CD8-positive, alpha-beta T cell (primary cell): ENCODE measurements at places on chromosomes 2 and 18. TPM values are rescaled to one million over a fixed set of nuclear protein-coding genes. Genes with fewer than 3 reads are reported as not detected.

Gene ANKRD30B
- total RNA-seq = not detected

Gene ARL4C
- 484 TPM for total RNA-seq

Gene KLHL30
- not detected for total RNA-seq

Gene GKN1
- not detected for total RNA-seq

Gene GPAT2
- total RNA-seq = 0.98 TPM

Gene CRYGD
- total RNA-seq = not detected

Gene SNED1
- 32.4 TPM for total RNA-seq

Gene ALLC
- not detected for total RNA-seq

Gene RAX
- not detected for total RNA-seq

Gene BMP10
- total RNA-seq = not detected

Gene ADRA2B
- 2.0 TPM for total RNA-seq

Gene METTL8
- total RNA-seq = 7.7 TPM

Gene G6PC2
- total RNA-seq = not detected

Gene PKP4
- total RNA-seq = 5.7 TPM

Gene HOXD8
- total RNA-seq = not detected

Gene BARD1
- 4.0 TPM for total RNA-seq

Gene NHEJ1
- 8.1 TPM for total RNA-seq

DNA sequence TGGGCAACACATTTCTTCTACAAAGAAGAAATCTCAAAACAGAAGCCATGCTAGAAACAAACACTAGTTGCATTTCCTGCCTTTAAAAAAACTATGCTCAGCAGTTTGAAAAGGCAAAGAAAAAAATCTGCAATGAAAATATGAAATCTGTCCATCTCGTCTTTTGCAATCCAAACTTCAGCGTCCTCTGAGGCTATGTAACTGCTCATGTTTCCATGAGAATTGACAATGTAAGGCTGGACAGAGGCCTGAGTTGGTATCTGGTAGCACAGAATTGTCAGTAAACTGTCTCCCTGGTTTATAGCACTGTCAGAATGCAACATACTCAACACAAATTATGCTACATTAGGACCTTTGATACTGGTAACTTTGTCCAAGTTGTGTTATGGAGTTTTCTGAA lies 429.9 kb downstream of the ARHGAP15 start:
- DNase-seq = no peak

GRCh38 chr2:222440673-222441422 lies 16.5 kb downstream of the SGPP2 start:
- no peak for DNase-seq

GRCh38 chr2:73297151-73297559 lies 3.8 kb upstream of the EGR4 start:
- no peak for DNase-seq

GRCh38 chr2:84847326-84848050 lies 33.4 kb downstream of the TRABD2A start:
- no peak for DNase-seq

GRCh38 chr2:85785027-85785822 lies 31.4 kb downstream of the ATOH8 start:
- no peak for DNase-seq

DNA sequence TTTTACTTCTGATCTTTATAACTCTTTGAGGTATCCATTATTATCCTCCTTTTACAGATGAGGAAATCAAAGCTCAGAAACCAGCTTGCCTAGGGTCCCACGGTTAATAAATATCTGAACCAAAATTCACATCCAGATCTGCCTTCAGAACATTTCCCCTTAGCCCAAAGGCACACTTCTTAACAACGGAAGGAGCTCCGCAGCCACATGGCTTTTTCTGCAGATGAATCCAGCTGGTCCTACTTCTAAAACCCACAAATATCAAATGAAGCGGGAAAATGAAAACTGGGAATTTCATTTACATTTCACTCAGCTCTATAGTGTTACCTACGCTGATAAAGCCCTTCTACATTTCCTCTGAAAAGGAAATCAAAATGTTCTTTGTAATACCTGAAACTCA lies 357.0 kb upstream of the ID2 start:
- DNase-seq = no peak

DNA sequence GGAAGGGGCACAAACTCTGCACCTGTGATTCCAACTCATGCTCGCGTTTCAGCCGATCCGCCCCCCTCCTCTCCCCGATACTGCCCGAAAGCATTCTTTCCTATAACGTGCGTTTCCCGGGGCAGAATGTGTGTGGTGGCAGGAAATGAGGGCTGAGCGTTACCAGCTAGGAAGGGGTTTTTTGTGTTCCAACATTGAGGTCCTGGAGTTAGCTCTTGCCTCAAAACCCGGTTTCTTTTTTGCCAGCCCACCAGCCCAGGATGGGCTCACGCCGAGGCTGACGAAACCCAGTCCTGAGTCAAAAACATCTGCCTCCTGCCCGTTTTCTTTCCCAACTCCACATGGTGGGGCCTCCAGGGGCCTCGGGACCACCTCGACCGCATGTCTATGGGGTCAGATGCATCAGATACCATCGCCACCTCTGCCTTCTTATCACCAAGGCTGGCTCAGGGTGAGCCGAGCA lies 113.7 kb upstream of the COPS8 start:
- DNase-seq = no peak

DNA sequence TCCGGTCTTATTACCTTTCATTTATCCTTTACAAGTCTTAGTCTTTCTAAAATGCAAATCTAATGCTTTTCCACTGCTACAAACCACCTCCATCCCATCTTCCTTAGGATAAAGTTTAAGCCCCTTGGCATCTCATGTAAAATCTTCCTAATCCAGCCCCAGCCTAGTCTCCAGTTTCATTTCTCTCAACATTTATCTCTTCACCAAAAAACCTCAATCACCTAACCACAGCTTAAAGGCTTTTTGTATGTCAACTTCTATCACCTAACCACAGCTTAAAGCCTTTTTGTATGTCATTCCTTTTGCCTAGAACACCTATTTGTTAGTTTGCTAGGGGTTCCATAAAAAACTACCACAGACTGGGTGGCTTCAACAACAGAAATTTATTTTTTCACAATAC lies 4.2 kb downstream of the TRAK2 start:
- DNase-seq = no peak

- no peak for DNase-seq
These were observed 77.4 kb downstream of the ABCA12 start for GRCh38 chr2:215060861-215061536.

DNA sequence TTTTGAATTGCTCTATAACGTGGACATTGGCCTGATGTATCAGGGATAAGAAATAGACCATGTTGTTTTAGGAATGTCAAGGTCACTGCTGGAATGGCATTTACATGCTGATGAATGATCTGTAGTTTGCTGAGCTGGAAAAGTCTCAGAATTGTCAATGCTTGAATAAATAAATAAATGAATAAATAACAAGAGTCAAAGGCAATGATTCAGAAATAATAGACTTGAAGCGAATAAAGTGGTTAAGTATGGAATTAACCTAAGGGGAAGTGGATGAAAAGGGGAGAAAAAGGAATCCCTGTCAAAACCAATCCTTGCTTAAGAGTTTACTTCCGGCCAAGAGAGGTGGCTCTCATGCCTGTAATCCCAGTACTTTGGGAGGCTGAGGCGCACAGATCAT lies 1620.0 kb downstream of the SUCLG1 start:
- no peak for DNase-seq

DNA sequence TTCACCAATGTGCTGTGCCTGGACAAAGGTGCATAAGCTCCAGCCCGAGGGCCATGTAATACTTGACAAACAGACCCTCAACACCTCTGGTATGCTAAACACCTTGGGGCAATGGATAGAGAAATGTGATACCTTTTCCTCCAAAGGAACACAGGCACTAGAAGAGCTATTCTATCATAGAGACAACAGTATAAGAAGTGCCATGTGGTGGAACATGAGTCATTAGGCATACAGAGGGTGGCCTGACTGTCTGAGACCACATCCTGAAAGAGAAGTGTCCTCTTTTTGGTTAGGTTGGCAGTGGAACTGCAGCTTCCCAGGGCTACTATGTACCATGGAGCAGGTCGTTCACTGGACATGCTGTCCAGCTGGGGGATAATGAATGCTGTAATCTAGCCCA lies 153.9 kb downstream of the INSIG2 start:
- no peak for DNase-seq

DNA sequence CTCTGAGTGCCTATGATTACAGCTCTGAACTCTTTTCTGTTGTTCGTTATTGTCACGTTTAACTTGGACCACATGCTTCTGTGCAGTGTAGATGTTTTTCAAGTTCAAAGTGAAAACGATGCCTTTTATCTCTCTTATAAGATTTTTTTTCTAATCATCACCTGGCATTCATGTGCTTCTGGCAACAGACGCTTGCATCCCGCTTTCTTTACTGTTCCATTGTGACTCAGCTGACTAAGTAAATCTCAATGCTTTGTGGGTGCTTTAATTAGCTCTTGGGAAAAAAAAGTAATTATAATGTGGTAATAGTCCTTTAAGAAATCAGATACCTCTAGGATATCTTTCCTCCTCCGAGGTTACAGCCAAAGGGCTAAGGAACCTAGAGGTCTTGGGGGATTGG lies 31.2 kb upstream of the RMP24 start:
- no peak for DNase-seq

GRCh38 chr2:181724662-181725061 lies 44.3 kb upstream of the NEUROD1 start:
- no peak for DNase-seq

GRCh38 chr2:10504370-10504993 lies 56.4 kb upstream of the ODC1 start:
- DNase-seq = no peak

DNA sequence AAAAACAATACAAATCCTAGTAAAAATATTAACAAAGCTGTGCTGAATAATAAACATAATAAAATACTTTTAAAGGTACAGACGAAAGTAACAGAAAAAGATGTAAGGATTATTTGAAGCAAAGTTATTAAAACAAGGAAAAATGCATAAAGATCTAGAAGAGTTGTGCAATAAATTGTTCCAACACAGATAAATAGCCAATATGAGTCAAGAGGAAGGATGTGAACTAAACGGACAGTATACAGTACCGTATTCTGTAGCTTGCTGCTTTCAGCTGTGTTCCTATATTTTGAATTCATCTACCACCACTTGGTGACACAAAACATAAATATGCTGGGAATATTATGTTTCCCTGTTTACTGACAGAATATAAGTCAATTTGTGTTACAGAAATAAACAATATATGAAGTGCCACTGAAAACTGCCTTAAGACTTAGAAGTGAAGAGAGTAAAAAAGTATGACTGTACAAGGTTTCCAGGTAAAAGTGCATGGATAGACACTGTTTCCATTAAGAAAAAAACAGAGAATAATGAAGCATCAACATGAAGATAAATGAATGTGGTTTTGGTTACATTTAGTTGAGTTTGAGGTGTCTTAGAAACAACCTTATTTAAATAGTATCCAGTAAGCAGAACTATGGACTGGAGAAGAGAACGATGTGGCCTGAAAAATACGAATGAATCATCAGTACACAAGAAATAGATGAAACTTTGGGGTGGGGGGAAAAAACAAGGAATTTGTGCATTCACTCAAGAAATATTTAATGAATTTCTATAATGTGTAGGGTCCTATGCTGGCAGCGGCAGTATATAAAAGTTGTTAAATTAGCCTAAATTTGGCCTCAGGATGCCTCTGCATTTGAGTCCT lies 13.1 kb downstream of the PPP3R1 start:
- no peak for DNase-seq

- DNase-seq = no peak
These were observed 24.4 kb upstream of the RAB12 start for GRCh38 chr18:8584798-8585197.

GRCh38 chr2:120798567-120799247 lies 63.0 kb downstream of the GLI2 start:
- no peak for DNase-seq

- DNase-seq = no peak
These were observed 34.1 kb upstream of the CTAGE1 start for GRCh38 chr18:22451796-22452195.

DNA sequence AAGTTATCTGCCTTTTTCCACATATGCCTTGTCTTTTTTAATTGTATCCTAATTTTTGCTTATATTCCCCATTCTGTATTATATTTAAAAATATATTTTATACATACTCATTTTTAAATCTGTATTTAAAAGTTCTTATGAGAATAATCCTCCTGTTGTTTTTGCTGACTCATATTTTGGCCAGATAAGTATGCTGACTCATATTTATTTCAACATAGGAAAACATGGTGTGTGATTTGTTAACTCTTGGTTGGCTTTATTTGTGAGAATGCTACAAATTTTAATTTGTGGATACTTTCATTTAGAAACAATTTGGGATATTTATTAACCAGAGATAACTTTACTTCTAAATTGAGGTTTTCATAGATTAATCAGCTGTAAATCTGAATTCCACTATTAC lies 587.7 kb downstream of the CPS1 start:
- DNase-seq = no peak

GRCh38 chr2:228268301-228268700 lies 86.8 kb upstream of the SPHKAP start:
- DNase-seq = no peak

DNA sequence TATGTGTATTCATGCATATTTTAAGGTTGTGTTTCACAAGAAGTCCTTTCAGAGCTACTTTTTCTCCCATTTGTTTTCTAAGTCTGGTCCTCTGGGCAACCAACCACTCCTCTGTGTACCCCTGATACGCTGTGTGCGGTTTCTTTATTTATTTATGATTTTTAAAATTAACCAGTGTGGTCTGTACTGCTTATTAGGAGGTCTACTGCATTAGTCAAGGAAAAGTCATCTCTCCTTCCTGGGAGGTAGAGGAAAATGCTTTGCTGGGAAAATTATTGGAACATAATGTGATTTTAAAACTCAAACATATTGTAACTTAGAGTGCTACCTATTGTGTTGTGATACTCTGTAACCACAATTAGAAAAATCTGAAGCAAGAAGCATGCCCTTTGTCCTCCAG lies 1404.3 kb downstream of the SUCLG1 start:
- no peak for DNase-seq

GRCh38 chr18:57687970-57688369 lies 66.3 kb upstream of the NARS1 start:
- no peak for DNase-seq

DNA sequence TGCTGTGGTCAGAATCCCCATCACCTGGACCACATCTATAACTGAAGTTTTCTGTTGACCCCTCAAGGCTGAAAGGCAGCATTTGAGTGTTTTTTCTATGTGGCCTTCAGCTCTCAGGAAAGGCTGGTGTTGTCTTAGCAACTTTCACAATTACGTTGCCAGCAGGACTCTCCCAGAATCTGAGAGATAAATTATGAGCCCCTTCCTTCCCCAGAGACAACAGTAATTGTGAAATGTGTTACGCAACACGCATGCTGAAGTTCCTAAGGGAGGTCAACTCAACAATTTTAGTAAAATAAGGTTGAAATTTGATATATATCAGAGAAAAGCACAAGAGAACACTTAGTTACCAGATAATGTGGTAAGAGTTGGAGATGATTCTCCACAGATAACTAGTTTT lies 216.5 kb upstream of the SLC8A1 start:
- no peak for DNase-seq

DNA sequence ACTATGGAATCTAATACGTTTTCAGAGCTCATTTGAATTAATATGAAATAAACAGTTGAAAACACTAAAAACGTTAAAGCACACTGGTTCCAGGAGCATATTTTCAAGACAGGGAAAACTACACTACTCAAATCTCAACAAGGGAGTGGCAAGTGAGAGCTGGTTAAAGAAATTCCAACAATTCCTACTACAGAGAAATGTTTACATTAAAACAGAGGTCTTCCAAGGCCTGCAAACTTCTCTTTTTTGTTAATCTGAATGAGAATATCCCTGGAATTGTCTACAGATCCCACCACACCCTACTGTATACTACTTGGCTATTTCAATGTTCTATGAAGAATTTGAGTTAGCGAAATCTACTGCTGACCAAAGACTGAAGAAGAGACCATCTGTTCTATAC lies 231.5 kb downstream of the ZEB2 start:
- DNase-seq = no peak

GRCh38 chr2:226782092-226782713 lies 17.4 kb downstream of the IRS1 start:
- no peak for DNase-seq
